ENCODE measurements at places on chromosomes 2 and 18.

DNA sequence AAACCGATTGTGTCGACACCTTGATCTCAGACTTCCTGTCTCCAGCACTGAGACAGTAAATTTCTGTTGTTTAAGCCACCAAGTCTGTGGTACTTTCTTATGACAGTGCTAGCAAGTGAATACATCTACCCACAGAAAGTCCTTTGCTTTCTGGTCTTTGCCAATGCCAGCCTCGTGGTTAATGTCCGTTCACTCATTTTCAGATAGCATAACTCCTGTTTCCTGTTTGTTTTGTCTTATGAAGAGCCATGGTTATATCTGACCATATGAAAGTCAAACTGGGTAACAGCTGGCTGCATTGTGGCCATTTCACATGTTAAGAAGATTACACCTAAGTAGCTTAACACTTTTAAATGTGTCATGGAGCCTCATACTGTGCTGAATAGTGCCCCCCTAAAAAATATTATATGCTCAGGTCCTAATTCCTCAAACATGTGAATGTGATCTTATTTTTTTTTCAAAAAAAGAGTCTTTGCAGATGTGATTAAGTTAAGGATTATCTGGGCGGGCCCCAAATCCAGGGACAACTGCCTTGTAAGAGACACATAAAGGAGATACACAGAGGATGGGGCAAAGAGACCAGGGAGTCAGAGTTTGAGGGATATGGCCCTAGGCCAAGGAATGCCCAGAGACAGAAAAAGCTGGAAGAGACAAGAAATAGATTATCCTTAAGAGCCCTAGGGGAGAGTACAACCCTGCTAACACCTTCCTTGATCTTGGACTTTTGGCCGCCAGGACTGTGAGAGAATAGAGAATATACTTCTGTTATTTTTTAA is 118.0 kb downstream of the KCNE4 start:
- DNase-seq: no peak

GRCh38 chr2:96733931-96734330 is 5.9 kb downstream of the LMAN2L start:
- DNase-seq: no peak

GRCh38 chr2:239267288-239267951 is 133.4 kb downstream of the HDAC4 start:
- peak; percentile 93 for DNase-seq

DNA sequence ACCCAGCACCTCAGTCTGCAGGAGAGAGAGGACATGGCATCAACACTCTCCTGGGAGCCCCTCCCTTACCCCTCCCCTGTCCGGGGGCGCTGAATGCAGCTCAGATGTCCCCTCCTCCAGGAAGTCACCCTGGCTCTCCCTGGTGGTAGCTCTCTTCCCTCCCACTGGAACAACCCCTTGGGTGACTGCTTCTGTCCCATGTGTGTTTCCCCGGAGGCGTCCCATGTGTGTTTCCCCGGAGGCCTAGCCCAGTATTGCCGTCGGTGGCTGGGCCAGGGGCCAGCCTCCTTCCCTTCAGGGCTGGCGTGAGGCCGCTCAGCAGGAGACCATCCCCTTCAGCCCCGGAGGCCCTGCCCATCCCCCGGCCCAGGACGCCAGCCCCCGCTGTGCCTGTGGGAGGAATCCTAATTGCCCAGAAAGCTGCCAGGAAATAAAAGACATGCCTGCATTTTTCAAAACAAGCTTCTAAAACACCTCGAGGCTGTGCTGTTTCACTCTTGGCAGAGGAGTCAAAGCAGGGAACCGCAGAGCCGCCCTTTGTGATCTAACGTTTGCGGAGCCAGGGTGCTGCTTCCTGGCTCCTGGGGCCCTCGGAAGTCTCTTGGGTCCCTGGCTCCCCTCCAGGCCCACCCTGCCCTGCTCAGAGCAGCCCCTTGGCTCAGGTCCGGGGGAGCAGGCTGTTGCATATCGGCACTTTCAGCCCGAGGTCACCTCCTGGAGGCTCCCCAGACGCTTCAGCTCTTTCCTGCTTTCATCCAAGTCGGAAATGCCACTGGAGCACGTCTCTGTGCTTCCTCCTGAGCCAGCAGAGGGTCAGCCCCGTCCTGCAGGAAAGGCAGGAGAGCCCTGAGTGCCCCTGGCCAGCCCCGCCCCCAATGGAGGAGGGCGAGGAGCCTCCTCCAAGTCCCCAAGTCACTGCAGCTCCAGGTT is 11.4 kb downstream of the SNED1 start:
- no peak for DNase-seq

DNA sequence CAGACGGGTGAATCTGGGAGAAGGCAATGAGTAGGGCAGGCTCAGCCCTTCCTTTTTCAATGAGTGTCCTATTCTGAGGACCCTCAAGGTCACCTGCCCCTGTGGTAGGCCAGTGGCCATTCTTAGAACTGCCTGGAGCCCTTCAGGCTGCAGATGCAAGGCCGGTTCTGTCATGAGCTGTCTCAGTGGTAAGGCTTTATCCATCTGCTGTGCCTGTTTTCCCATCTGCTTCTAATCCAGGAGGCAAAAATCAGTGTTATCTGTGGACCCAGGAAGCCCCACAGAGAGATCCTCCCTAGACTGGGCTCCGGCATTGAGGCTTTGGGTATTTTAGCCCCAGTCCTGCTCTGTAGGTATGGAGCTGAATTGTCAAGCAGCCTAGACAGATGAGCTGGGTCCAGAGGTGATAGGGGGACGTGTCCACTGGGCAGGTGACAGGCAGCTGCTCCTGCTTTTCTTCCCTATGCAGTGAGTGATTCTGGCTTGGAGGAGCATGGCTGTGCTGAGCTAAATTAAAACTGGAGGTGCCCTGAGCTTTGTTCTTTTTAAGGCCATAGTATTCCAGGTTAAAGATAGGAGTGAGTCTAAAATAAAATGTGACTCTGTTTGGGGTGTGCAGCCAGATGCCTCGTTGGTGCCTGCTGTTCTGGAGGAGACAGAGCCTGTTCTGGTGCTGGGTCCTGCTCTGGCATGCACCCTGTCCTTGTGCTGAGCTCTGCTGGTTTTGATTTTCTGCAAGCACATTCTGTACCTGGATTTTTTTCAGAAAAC is 92.5 kb downstream of the FHOD3 start:
- no peak for DNase-seq

GRCh38 chr2:211487733-211488132 is 931.3 kb downstream of the CPS1 start:
- DNase-seq: no peak

GRCh38 chr18:58776084-58776483 is 88.6 kb upstream of the ZNF532 start:
- DNase-seq: no peak

DNA sequence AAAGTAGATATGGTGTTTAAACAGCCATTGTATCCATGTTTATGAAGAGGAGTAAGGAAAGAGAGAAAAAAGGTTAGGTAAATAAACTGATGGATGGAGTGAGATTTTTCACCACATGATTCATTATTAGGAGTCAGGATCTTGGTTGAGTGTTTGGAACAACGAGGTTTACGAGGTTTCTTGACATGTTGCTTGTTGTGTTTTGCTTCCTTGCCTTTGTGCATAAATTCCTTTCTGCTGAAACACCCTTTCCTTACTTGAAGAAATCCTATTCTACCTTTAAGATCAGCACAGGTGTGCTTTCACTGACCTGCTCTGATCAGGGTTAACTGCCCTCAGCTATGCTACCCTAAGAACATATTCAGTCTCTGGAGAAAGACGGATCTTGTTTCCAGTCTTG is 66.6 kb downstream of the EFEMP1 start:
- DNase-seq: no peak

GRCh38 chr2:16660114-16660513 is 5.5 kb downstream of the CYRIA start:
- DNase-seq: no peak

DNA sequence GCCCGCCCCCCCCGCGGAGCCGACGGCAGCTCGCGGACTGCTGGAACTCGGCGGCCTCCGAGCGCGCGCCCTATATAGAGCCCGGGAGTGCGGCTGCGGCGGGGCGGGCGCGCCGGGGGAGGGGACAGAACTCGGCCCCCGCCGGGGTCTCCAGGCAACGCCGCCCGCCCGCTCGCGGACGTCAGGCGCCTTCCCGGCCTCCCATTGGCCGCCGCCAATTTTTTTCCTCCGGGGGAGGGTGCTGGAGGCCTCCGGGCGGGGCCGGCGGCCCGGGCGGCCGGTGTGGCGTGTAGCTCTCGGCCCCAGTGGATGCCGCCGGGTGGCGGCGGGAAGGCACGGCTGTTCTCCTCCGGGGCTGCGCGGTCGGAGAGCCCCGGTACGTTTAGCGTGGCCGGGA is at the start of gene ZFP36L2:
Gene ZFP36L2 (minus strand): TSS at position 49 of the 397 bp plus-strand sequence. CDS start 291 bp downstream, outside the sequence.
- peak; percentile 91 for DNase-seq

DNA sequence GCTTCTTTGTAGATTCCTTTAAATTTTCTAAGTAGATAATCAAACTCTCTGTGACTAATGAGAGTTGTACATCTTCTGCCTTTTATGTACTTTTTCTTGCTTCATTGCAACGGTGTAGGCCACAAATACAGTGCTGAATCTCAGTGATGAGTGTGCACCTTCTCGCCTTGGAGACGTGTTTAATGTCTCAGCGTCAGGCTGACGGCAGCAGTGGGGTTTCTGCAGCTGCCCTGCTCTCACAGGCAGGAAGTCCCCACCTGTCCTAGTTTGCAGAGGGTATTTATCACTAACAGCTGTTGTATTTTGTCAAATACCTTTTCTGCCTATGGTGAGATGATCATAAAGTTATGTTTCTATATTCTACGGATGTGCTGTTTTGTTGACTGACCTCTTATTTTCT is 13.3 kb downstream of the AGXT start:
- DNase-seq: no peak

GRCh38 chr2:92326-92725 is 46.0 kb upstream of the FAM110C start:
- no peak for DNase-seq

DNA sequence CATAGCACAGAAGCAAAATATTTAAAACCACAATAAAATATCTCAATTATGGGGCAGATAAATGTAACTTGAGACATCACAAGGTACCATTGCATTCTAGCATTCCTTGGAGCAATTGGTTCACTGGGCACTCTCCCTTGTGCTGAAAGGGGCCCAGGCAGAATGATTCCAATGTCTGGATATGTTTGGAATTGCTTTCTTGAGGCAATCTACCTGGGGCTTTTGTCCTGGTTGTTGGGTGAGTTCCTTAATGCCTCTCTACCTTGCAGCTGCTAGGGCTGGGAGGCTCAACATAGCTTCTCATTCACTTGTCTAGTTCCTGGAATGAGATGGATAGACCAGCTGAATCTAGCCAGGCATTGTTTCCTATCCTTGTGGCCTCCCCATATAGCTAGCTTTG is 539.6 kb upstream of the FSHR start:
- no peak for DNase-seq

Measured in stimulated activated CD8-positive, alpha-beta memory T cell treated with anti-CD3 and anti-CD28 coated beads, Interleukin-7, amount 100 ng/mL, for 1 hour (primary cell).